ENCODE measurements at places on chromosomes 7 and 10.

DNA sequence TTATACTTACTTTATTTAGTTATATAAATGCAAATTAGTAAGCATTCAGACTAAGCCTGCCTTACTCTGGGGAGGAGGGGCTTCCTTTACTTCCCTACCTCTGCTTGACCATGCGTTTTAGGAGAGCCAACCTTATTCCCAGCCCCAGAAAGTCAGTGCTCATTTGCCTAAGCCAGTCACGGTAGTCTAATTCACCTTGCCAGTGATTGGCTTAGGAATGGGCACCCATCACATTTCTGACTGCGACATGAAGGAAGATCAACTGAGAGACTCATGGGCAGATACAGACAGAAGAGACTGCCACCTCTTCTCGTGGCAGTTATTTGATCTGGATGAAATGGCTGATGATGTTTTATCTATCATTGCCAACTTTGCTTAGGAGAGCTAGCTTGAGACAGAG lies 29.5 kb downstream of the RPA3 start:
- DNase-seq = no peak

DNA sequence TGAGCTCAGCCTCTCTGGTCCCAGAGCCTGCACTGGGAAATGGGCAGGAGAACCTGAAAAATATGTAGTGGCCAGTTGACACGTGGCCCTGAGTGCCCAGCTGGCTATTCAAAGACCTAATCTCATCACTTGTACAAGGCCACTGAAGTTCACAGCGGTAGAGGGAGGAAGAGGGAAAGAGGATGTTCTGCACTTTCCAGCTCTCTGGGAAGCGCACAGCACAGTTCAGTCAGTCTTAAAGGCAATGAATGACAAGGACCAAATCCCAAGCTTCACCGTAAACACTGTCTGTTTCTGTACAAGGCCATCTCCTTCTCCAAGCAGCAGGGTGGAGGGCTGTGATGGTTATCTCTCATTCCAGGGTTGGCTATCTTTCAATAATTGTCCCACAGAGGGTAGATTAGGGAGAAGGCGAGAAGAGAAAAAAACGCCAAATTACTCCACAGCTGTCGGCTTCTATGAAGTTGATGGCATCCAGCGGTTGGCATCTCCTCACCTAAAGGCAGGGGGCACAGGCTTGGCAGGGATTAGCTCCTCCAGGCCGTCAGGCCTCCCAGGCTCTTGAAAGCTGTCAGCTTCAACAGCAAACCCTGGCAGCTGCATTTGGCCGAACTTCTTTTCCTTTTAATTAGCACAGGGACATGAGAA lies 10.6 kb downstream of the SFMBT2 start:
- no peak for DNase-seq

GRCh38 chr10:25831080-25831479 lies 102.9 kb upstream of the MYO3A start:
- no peak for DNase-seq

DNA sequence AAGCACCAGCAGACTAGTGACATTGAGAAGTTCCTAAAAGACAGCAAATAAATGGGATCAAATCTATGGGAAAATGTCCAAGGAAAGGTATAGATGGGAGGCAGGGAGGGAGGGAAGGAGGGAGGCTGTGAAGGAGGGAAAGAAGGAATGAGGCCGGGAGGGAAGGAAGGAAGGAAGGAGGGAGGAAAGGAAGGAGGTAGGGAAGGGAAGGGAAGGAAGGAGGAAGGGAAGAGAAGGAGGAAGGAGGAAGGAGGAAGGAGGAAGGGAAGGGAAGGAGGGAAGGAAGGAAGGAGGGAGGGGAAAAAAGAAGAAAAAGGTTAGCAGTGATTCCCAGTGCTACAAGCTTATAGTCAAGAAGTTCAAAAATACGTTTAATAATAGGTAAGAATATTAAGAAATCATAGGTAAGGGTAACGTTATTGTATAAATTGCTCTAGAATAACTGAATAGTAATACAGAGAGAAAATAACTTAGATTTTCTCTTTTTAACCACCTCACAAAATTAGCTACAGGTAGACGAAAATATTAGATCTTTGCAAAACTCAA lies 106.9 kb downstream of the LMBR1 start:
- no peak for DNase-seq

DNA sequence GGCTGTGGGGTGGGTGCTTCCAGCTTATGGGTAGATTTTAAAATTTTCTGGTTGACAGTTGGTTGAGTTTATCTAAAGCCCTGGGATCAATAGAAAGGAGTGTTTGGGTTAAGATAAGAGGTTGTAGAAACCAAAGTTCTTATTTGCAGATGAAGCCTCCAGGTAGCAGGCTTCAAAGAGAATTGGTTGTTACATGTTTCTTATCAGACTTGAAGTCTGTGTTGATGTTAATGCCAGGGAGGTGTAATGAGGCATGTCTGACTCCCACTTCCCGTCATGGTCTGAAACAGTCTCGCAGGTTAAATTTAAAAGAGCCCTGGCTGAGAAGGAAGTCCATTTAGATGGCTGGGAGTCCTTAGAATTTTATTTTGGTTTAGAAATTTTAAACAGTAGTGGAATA lies 165.2 kb upstream of the TMEM72 start:
- no peak for DNase-seq

DNA sequence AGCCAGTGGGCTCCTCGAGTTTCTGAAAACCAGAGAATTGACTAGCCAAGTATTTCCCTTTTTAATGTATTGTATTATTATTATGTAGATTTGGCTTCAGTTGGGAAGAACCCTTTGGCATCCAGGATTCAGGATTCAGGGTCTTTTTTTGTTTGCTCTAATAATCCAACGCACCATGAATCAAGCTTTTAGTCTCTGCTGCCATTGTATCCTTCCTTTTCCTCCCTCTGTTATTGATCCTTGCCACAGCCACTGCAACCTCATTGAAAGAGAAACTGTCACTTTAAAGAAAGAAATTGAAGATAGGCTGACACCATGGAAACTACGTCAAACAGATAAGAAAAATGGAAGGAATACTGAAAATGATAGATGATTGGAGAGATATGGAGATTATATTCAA lies 150.0 kb downstream of the CHRM2 start:
- no peak for DNase-seq

- DNase-seq = no peak
These were observed 60.3 kb upstream of the NFKB2 start for GRCh38 chr10:102335184-102335583.

- DNase-seq = no peak
These were observed 15.6 kb upstream of the AQP1 start for GRCh38 chr7:30896036-30896435.
